CD4-positive, alpha-beta T cell treated with Interleukin-15 for 1 hour (primary cell): ENCODE measurements at places on chromosomes 5 and 9.

DNA sequence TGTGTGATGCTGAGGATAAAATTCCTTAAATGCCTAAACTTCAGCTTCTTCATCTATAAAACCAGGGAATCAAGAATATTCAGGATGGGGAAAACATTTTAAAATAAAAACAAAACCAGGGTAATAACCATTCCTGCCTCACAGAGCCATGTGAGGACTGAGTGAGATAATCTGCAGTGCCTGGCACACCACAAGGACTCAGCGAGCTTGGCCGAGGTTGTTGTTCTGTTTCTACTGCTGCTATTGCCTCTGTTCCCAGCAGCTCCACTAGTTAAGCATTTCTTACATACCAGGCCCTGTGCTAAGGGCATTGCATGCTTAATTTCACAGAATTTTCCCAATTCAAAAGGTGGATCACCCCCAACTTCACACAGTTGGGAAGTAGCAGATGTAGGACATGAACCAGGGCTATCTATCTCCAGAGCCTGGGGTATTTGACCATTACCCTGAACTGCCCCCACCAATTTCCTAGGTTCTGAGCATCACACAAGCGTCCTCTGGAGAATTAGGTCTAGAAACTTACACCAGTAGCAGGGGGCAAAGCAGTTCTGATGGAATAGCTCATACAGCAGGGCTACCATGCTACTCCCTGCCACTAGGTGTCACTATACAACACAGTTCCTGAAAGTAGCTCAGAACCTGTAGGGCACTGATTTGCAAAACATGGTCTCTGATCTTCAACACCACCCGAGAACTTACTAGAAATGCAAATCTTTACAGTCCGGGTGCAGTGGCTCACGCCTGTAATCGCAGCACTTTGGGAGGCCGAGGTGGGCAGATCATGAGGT lies 74.3 kb downstream of the LRSAM1 start:
- DNase-seq = peak; percentile 37

GRCh38 chr5:58013542-58014258 lies 446.2 kb downstream of the PLK2 start:
- DNase-seq = no peak

DNA sequence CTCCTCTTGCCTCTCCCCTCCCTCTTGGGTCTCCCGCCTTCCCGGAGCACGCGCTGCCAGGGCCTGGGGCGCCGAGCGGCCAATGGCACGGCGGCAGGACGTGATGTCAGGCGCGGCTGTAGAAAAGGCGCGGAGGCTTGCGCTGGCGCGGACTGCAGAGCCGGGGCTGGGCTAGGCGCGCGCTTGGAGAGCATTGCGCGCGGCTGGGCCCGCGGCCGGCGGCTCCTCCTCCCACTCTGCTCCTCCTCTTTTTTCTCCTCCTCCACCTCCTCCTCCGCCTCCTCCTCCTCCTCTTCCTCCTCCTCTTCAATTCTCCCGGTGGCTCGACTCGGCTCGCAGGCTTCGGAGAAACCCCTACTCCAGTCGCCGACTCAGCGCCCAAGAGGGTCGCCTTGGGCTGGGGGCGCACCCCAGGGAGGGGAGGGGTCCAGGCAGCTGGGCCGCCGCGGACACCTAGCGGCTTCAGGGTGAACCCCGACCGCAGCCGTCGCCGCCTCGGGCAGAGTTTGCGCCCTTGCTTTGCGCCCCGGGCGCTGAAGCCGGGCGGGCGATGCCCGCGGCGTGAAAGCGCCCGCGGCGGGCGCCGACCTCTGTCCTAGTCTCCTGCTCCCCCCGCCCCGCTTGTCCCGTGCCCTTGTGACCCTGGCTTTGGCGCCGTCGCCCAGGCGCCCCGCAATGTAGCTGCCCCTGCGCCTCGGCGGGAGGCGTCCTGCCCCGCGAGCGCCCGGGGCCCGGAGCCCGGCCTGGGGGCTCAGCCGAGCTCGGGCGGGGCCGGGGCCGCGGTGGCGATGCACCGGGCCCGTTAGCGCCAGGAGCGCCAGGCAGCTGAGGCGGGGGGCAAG lies at the start of gene LHX2:
Gene LHX2, plus strand, starts transcription at position 309 of the 842 bp plus-strand sequence. CDS start 581 bp downstream, outside the sequence.
- no peak for DNase-seq

- DNase-seq = peak; percentile 34
Observed at GRCh38 chr5:56950626-56951125, 1.2 kb downstream of the MIER3 start.

DNA sequence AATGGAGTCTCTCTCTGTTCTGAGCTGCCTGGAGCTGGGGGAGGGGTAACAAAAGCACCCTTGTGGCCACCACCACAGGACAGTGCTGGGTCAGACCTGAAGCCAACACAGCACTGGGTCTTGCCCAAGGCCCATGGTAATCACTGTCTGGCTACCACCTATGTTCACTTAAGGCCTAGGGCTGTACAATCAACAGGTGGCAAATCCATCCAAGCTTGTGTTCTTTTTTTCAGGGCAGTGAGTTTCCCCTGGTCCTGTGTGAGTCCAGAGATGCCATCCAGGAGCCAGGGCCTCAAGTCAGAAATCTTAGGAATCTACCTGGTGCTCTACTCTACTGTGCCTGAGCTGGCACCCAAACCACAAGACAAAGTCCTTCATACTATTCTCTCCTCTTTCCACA lies 20.1 kb upstream of the OTP start:
- no peak for DNase-seq

DNA sequence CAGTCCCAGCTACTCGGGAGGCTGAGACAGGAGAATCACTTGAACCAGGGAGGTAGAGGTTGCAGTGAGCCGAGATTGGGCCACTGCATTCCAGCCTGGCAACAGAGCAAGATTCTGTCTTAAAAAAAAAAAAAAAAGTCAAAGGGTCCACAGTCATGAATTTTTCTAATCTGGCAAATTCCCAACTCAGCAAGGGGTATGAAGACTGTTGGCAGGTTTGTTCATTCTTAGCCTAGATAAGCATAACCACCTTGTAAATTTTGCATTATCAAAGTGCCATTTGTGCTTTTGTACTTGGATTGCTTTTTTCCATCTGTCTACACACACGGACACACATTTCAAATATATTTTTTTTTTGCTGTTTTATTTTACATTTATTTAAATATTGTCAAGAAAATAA lies 299.8 kb upstream of the NUDT12 start:
- DNase-seq = no peak

DNA sequence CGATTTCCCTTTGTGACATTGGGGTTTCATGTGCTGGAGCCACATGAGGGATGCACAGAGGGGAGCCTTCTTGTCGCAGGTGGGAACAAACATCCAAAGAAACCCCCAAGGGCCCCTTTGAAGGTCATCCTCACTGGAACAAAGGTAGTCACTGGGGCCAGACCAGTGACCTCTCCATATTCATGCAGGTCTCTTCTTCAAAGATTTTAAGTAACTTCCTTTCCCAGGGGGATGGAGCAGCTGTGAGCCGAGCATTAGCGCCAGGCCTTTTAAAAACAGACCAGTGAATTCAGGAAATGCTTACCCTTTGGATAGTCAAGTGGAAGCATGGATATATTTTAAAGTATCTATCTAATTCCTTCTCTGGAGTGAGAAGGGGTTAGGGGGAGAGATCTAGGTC lies 33.0 kb downstream of the DAPK1 start:
- no peak for DNase-seq

DNA sequence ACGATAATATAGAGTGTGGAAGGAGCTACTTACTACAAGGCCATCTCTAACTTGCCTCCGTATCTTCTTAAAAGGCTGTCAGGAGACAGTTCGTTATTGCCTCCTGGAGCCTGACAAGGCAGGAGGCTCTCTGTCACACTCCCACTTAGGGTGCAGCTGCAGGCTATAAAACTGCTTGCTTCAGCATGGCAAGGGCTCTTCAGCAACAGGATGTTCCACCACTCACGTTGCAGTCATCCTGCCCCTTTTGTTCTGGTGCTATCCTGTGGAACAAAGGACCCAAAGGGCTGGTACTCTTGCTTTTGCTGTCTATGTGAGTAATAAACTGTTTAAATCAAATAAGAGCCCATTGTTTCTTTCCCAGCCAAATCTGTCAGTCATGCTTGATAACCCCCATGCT lies 508.9 kb downstream of the NTRK2 start:
- no peak for DNase-seq

GRCh38 chr9:121972501-121972981 lies 120.6 kb downstream of the TTLL11 start:
- DNase-seq = no peak

GRCh38 chr5:133120156-133120750 lies 68.4 kb downstream of the HSPA4 start:
- no peak for DNase-seq

- DNase-seq = no peak
Observed at GRCh38 chr9:136675477-136676296, 11.6 kb downstream of the AGPAT2 start.

DNA sequence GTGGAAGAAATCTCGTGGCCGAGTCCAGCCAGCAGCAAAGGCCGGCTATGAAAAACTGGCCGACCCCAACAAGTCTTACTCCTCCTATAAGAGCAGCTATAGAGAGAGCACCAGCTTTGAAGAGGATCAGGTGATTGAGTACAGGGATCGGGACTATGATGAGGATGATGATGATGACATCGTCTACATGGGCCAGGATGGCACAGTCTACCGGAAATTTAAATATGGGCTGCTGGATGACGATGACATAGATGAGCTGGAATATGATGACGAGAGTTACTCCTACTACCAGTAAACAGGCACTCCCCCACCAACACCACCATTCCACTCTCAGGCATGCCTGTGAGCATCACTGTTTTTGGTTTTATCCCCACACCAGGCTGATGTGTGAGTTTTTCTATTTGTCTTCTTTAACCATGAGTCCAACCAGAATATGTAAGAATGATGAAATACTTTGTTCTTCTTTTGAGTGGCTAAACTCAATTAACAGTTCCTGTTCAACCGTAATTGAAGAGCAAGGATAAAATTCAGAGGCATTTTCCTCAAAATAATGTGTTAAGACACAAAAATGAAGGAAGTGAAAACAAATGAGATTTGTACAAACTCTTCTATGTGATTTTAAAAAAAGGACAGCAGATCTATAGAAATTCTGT lies 35.5 kb downstream of the RFK start:
- DNase-seq = no peak

GRCh38 chr9:91305596-91306295 lies 56.0 kb downstream of the AUH start:
- DNase-seq = no peak

DNA sequence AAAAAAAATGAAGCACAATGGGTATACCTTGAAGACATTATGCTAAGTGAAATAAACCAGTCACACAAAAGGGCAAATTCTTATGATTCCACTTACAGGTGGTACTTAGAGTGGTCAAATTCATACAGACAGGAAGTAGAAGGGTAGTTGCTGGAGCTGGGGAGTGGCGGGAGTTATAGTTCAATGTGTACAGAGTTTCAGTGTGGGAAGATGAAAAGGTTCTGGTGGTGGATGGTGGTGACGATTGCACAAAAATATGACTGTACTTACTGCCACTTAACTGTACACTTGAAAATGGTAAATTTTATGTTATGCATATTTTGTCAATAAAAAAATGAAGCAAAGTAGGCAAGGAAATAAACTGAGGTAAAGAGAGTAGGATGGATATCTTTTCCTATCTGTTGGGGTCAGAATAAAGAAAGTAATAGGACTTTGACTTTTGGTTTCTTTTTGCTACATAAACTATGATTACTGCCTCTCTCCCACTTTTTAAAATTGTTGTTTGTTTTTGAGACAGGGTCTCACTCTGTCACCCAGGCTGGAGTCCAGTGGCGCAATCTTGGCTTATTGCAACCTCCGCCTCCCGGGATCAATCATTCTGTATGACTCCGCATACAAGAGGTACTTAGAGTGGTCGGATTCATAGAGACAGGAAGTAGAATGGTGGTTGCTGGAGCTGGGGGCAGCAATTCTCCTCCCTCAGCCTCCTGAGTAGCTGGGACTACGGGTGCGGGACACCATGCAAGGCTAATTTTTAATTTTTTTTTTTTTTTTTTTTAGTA lies 4.0 kb upstream of the PSAT1 start:
- DNase-seq = no peak

DNA sequence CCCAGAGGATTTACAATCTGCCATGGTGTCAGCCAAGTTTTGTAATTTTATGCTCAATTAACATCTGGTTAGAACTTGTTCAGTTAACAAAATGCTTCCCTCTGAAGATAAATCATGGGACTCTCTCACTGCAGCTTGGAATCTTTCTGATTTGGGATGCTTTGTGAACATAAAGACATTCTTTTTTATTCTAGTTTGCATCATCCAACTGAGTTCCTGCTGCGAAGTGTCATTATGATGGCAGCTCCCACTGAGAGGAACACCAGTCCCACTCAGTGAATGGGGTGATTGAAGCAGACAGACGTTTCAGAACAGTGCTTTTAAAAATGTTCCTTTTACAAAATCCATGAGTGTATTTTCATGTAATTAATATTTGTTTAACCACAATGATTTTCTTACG lies 863.8 kb downstream of the TLE4 start:
- no peak for DNase-seq

GRCh38 chr9:16267281-16268066 lies 603.0 kb downstream of the BNC2 start:
- no peak for DNase-seq

- no peak for DNase-seq
Observed at GRCh38 chr5:139094154-139095131, 103.7 kb downstream of the SIL1 start.

GRCh38 chr9:4320021-4320420 lies 20.2 kb upstream of the GLIS3 start:
- DNase-seq = no peak

GRCh38 chr9:104269996-104270963 lies 176.2 kb downstream of the SMC2 start:
- DNase-seq = no peak

GRCh38 chr5:87944553-87945285 lies 323.9 kb downstream of the TMEM161B start:
- no peak for DNase-seq

DNA sequence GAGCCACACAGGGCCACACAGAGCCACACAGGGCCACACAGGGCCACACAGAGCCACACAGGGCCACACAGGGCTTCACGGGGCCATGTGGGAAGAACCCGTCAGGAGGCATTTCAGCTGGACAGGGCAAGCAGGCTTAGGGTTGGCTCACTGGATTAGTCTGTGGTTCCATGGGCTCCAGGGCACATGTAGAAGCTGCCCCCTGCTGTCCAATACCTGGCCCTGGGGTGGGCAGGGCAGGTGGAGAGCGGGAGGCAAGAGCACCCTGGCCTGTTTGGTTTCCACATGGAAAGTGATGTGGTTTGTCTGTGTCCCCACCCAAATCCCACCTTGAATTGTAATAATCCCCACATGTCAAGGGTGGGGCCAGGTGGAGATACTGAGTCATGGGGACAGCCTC lies 16.4 kb upstream of the LPCAT1 start:
- DNase-seq = peak; percentile 39

GRCh38 chr9:114343471-114344187 lies 14.0 kb downstream of the ORM2 start:
- DNase-seq = no peak
